Keratinocyte (primary cell): ENCODE measurements at places on chromosomes 2 and 18.

- DNase-seq, result no peak
Observed at GRCh38 chr2:113114224-113114945, 13.0 kb upstream of the IL1RN start.

DNA sequence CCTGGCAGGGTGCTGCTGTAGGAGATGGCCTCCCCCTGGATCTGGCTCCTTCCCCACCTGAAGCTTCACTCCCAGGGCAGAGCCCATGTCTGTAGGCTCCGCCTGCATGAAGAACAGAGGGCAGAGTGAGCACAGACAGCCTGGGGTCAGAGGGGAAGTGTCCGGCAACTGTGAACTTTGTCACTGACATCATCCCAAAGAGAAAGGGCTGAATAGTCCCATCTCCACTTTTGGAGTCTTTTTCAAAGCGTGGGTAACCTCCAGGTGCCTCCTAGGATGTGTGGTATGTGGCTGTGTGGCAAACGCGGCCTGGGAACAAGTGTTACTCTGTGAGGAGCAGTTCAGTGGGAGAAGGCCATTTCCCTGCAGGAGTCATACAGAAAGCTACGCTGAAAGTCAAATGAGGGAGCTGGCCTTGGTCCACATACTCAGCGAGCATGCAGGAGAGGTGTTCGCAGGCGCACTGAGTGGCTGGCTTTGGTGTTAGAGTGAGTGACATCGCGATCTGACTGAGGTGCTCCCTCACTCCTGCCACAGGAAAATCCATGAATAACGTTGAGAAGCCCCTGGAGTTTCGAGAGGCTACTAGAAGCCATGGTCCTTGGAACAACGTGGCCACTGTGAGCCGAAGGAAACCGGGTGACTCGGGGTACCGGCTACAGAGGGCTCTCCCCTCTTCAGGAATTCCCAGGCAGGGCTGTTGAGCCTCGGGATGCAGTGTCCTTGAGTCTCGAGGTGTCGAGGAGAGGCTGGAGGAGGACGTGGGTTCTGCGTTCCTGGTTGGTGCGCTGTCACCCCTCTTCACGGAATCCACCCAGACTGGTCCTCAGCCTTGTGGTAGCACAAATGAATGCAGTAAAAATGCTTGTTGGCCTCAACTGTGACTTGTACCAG, 54.7 kb downstream of the CABLES1 start:
- DNase-seq, result no peak

- no peak for DNase-seq
Observed at GRCh38 chr18:35524226-35524625, 26.5 kb upstream of the INO80C start.

GRCh38 chr2:8119782-8120505, 561.9 kb upstream of the ID2 start:
- DNase-seq, result no peak

DNA sequence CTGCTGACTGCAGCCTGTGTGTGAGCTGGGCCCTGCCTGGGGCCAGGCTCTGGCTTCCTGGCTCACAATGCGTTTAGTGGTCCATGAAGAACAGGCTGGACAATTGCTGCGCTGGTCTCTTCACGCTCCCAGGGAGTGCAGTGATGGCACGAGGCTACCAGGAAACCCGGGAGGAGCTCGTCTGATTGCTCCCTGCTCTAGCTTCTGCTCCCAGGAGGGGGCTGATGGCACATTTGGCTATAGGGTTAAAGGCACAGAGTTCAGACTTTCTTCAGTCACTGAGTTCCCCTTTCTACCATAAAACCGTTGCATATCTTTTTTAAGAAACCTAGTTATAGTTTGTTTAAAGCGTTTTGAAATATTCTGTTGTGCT, 60.1 kb downstream of the KCNF1 start:
- DNase-seq, result no peak

DNA sequence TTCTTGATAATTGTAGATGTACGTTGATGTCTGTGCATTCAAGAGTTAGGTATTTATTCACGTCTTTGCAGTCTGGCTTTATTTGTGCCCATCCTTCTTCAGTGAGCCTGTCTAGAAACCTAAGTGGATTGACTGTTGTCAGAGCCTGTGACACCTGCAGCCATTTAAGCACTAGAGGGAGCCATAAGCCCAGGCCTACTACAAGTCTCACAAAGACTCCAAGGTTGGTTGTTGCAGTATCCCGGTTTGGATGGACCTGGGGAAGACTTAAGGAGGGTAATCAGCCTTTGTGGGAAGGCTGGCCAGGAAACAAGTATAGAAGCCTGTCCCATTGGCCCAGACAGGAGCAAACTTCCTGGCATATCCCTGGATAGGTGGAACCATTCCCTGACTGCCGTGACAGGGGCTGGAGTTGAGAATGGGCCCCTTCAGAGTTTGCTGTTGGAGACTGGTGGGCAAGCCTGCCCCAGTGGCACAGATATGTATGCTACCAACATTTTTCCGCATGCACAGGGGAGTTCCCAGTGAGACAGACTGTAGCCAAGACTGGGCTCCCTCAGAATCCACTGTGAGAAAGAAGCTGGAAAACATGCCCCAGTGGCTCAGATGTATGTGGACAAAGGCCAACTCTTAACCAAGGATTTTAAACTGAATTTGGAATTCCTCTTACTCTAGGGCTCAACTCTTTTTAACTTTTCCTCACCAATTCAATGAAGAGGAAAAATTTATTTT, 9.3 kb upstream of the LRRC30 start:
- DNase-seq, result peak; percentile 32

DNA sequence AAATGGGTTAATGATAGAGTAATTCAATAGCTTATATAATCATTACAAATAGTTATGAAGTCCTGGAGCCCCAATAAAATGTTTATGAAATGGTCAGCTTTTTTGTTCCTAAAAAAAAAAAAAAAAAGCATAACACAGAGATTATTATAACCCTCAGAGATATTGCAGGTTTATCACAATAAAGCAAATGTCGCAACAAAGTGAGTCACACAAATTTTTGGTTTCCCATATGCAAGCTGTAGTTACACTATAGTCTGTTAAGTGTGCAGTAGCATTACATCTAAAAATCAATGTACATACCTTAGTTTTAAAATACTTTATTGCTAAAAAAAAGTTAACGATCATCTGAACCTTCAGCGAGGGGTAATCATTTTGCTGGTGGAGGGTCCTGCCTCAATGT, 20.0 kb downstream of the WDFY1 start:
- no peak for DNase-seq

DNA sequence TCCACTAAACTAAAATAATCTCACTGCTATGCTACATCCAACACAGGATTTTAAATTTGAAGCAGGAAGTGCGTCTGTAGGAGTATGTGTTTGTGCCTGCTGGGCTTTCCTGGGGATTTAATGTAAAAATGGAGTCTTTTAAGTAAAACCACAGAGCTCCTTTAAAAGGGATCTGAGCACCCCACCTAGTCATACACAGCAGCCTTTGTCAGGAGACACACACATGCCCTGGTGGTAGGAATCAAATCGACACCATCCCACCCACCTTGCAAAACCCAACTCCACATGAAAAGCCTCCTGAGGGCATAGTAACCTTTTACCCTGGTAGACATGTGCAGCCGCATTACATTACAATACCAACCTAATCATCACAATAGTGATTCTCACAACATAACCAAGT, 29.1 kb downstream of the UXS1 start:
- DNase-seq, result no peak

- no peak for DNase-seq
Observed at GRCh38 chr2:134195341-134195740, 58.5 kb upstream of the MGAT5 start.
